ENCODE measurements at places on chromosomes 6 and 20.

DNA sequence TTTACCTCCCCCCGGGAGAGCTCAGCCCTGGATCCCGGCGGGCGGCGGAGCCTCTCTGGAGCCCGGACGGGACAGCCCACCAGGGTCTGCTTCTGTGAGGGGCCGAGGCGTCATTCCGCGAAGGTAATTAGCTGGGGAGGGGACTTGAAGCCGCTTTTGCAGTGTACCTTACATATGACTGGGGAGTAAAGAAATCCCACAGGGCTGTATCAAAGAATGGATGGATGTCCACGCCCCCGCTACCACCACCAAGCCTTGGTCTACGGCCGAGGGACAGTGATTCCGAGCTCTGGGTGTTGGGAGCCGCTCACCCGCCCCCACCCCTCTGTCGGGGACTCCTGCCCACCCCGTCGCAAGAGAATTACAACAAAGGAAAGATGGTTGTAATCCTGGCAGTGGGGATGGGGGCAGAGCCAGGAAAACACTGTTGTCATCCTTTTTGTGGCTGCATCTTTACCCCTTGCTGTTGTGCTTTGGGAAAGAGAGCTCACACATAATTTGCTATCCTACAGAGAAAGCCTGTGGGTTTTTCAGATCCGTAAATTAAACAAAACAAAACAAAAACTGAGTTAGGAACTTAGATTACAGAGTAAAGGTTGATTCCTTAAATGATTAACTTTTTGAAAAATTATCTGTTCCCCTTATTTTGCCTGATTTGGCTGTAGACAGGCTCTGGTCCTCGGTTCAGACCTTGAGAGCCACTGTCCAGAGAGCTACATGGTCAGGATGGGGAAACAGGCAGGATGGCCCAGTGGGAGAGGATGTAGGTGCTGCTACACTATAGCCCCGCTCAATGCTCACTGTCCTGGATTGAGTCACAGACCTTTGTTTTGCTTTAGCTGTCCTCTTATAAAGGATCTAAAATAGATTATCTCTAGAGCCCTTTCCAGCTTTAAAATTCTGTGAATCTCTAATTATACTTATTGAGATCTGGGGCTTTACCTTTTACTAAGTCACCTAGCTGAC lies 997 bp upstream of the FBXO30 start:
- no peak for DNase-seq

DNA sequence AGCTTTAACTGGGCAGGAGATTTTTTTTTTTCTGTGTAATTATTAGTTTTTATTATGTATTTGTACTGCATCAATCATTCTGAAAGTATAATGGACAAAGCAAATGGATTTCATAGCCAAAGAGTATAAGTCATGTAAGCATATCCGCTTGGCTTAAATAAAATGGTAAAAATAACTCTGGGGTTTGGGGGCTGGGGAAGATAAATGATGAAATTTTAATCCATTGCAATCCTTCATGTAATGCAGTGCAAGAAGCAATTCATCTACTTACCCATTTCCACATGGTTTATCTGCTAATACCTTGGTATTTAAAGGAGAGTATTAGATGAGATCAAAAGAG lies 781.4 kb downstream of the QKI start:
- no peak for DNase-seq

- no peak for DNase-seq
These were observed 186.3 kb downstream of the AKAP7 start for GRCh38 chr6:131321589-131321988.

- no peak for DNase-seq
These were observed 6.7 kb downstream of the TCEA2 start for GRCh38 chr20:64069614-64070243.

GRCh38 chr20:24134930-24135329 lies 146.4 kb upstream of the GGTLC1 start:
- no peak for DNase-seq

- DNase-seq: no peak
These were observed 318.1 kb downstream of the CLIC5 start for GRCh38 chr6:45697605-45698004.

DNA sequence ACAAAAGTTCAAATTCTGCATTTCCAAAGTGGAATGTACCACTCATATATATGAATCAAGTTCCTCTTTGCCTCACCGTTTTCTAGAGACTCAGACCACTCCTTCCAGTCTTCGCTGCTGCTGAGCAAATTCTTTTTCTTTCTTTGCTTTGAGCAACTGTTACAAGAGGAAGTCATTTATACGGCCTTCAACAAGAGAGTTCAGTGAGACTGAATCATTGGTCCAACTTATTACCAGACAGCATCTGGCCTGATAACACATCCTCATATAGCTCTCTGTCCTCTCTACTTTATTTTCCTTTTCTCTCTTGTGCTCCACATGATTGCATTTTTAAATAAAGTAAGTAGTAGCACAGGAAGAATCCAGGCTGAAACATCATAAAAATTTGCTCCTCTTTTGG lies 652.7 kb downstream of the PHF3 start:
- no peak for DNase-seq

- DNase-seq: no peak
These were observed 630.6 kb downstream of the GRIK2 start for GRCh38 chr6:102023977-102024657.

DNA sequence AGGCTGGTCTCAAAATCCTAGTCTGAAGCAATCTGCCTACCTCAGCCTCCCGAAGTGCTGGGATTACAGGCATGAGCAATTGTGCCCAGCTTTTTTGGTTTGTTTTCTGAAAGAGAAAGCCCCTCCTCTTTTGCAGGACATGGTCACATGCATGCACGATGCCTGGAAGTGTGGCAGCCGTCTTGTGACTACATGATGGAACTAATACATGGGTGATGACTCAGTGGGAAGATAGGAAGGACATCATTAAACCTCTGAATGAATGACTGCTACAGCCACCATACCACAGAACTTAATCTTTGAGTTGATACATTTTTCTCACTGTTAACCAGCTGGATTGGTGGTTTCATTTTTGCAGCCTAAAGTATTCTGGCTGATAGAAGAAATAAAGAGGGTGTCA lies 13.4 kb upstream of the CTNNBL1 start:
- DNase-seq: no peak

DNA sequence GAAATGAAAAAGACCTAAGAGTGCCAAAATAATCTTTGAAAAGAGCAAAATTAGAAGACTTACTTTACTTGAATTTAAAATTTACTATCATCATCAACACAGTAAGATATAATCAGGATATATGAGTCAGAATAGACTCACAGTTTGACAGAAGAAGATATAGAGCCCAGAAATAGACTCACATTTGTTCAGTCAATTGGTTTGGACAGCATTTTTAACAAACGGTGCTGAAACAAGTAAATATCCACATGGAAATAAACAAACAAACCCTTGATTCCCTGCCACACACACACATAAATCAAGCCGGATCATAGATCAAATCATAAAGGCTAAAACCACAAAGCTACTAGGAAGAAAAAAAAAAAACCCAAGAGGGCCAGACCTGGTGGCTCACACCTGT lies 291.1 kb downstream of the ADGRG6 start:
- DNase-seq: no peak

DNA sequence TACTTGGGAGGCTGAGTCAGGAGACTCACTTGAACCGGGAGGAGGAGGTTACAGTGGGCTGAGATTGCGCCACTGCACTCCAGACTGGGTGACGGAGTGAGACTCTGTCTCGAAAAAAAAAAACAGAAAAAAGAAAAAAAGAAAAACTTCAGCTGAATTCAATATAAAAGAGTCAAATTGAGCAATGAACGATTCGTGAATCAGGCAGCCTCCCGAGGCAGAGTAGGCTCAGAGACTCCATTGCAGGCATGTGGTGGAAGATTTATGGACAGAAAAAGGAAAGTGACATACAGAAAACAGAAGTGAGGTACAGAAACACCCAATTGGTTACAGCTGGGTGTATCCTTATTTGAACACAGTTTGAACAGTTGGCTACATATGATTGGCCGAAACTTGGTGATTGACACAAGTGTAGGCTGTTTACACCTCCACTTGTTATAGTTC lies 56.3 kb downstream of the HLA-DPB1 start:
- DNase-seq: no peak

DNA sequence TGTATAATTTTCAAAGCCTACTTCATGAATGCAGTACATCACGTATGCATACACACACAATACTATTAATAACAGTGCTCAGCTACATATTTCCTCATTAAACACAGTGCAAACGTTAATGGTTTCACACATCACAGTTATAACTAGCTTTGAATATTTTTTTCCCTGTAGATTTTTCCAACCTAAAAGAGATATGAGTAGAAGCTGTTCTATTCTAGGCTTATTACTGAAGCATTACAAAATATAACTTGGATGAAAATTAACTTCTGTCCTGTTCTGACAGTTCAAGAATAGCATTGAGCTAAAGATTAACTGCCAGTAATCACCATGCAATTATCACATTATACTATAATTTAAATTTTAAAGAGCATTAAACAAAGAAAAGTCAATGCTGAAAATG lies 6.2 kb downstream of the LMBRD1 start:
- no peak for DNase-seq

GRCh38 chr6:114377881-114378280 lies 35.1 kb upstream of the HS3ST5 start:
- DNase-seq: no peak

All from iPS DF 19.7 (cell line).